ENCODE measurements at places on chromosomes 11 and 22.
A peak's percentile ranks its signal among the peaks of the same experiment; 100 is the strongest.

GRCh38 chr11:35593143-35593542 lies 25.1 kb upstream of the FJX1 start:
- DNase-seq: no peak

DNA sequence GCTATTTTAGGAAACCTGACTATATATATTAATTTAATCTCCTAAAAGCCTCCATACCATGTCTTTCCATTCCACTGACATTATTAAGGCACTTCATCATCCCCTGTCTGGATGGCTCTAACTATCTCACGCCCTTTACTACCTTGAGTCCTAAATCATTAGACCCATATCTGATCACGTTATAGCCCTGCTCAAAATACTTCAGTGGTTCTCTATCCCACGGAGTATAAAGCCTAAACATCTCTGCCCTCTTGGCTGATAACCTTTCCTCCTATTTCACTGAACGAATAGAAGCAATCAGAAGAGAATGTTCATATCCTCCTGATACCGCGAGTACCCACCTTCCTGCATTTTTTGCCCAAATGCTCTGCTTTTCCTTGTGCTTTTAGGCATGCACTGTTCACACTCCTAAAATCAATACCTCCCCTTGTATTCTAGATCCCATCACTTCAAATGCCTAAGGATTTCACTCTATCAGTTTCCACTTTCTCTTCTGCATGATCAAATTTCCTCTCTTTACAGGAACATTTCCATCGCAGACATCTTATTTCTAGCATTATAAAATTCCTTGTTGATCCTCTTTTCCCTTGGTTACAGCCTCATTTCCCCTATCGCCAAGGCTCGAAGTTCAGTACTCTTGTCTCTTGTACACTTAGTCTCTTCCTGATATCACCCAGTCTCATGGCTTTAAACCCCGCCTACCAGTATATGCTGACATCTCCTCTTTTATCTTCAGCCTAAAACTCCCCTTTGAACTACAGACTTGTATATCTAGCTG lies 45.0 kb upstream of the BIRC3 start:
- DNase-seq: no peak

GRCh38 chr11:132862933-132863332 lies 669.4 kb downstream of the OPCML start:
- DNase-seq: no peak

DNA sequence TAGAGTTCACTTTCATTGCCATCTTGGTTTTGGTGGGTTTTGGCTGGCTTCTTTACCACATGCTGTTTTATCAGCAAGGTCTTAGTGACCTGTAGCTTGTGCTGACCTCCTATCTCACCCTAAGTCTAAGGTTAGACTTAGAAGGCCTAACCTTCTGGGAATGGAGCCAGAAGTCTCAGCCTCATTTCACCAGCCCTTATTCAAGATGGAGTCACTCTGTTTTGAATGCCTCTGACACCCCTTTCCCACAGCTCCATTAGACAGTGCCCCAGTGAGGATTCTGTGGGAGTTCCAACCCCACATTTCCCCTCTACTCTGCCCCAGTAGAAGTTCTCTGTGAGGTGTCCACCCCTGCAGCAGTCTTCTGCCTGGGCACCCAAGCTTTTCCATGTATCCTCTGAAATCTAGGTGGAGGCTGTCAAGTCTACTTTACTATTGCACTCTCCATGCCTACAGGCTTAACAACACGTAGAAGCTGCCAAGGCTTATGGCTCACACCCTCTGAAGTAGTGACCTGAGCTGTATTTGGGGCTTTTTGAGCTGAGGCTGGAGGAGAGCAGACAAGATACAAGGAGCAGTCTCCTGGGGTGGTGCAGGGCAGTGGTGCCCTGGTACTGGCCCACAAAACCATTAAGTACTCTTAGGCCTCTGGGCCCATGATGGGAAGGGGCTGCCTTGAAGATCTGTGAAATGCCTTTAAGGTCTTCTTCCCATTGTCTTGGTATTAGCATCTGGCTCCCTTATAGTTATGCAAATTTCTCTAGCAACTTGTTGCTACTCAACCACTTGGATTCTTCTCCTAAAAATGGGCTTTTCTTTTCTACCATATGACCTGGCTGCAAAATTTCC lies 65.9 kb upstream of the SC5D start:
- no peak for DNase-seq

DNA sequence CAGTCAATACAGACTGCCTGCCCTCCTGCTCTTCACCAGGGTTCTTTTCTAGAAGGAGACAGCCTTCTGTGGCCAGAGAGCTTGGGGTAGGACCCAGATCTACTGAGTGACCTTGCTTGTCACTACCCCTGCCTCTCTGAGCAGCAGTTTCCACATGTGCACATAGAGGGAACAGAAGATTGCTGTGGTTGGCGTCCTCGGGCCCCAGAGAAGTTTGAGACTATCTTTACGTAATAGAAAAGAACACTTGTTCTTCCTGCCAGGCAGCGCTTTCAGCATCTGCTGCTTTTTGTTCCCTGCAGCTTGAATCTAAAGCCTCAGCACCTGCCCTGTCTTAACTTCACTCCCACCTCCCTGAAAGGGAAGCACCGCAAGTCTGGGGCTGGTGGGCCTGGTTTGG lies 1.9 kb upstream of the FKBP2 start:
- DNase-seq: no peak

GRCh38 chr11:27041141-27041899 lies 705 bp downstream of the BBOX1 start:
- peak; percentile 23 for DNase-seq
